ENCODE measurements at places on chromosomes 4 and X. TPM values are rescaled to one million over a fixed set of nuclear protein-coding genes. Genes with fewer than 3 reads are reported as not detected.
A peak's percentile ranks its signal among the peaks of the same experiment; 100 is the strongest.

GRCh38 chr4:81635739-81636138, 164.0 kb upstream of the RASGEF1B start:
- no peak for DNase-seq

DNA sequence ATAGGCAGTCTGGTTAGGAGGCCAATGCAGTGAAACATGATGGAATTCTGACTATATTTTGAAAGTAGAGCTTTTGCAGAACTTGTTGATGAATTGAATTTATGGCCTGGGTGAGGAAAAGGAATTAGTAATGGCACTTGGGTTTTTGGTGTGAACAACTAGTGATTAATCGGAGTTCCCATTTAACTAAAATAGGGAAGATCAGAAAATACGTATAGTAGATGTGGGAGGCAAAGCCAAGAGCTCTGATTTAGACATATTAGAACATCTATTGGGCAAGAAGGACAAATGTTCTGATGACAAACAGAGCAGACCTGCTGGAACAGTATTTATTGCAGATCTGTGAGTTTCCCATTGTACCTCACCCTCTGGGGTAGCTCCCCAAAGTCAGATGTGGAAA, 12.3 kb upstream of the NDP start:
- no peak for DNase-seq

GRCh38 chr4:78292856-78293255, 235.7 kb downstream of the FRAS1 start:
- DNase-seq = no peak

- no peak for DNase-seq
Observed at GRCh38 chrX:6053141-6053540, 175.5 kb downstream of the NLGN4X start.

DNA sequence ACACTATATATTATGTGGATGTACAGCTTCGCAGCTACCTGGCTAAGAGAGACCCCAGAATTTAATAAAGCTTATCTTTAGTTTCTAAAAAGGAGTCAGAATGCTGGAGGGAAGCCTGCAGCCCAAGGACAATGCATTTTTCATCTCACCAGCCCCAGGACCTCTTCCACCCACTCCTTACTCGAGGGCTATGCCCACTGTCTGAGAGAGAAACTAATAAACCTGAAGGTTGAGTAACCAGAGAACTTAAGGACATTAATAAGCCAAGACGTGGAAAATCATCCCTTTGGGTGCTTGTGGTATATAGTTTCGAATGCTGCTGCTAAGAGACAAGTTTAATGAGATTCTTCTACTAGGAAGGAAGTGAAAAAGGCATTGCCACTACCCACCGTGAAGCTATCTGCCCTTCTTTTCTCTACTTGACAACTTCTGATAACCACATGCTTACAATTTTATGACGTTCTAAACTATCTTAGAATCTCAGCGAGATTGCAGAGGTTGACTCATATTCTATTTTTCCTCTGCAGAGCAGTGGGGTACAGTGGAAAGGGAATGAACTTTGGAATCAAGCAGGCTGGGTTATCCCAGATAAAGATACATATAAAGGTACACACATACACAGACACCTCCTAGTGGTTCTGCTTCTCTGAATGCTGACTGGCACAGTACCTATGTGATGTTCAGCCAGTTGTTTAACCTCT, 3.3 kb downstream of the RELL1 start:
- no peak for DNase-seq

GRCh38 chr4:101037938-101038413, 309.4 kb downstream of the PPP3CA start:
- peak; percentile 44 for DNase-seq

DNA sequence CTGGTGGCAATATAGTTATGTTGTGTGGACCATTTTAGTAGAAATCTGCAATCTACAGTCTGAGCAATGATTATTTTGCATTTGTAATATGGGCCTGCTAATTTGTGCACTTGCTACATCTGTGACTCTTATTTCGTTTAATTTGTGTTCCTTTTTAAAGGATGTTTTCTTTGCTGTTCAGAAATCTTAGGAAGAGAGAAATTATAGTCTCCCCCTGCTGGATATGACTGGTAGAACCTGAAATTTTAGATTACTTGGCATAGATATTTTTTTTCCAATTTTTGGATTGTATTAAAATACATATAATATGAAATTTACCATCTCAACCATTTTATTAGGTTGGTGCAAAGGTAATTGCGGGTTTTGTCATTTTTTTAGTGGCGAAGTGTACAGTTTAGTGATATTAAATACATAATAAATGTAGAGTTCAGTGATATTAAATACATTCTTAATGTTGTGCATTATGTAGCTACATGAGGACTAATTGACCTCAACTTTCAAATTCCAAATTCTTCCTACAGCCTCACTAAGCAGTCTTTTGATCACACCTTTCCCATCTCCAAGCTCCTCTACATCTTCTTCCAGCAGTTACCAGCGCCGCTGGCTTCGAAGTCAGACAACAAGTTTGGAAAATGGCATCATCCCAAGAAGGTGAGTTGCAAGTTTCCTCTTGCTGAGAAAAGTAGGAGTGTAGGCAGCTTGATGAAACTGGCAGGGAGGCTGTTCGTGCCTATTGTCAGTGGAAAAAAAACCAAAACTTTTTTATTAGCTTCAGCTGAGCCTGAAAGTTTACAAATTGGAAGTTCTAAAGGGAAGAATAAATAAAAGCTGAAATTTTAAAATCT, 82.2 kb downstream of the FNIP2 start:
- no peak for DNase-seq

The MAGEA8 gene
- total RNA-seq = not detected

The TACC3 gene
- total RNA-seq = 194 TPM

The AGTR2 gene
- not detected for total RNA-seq

DNA sequence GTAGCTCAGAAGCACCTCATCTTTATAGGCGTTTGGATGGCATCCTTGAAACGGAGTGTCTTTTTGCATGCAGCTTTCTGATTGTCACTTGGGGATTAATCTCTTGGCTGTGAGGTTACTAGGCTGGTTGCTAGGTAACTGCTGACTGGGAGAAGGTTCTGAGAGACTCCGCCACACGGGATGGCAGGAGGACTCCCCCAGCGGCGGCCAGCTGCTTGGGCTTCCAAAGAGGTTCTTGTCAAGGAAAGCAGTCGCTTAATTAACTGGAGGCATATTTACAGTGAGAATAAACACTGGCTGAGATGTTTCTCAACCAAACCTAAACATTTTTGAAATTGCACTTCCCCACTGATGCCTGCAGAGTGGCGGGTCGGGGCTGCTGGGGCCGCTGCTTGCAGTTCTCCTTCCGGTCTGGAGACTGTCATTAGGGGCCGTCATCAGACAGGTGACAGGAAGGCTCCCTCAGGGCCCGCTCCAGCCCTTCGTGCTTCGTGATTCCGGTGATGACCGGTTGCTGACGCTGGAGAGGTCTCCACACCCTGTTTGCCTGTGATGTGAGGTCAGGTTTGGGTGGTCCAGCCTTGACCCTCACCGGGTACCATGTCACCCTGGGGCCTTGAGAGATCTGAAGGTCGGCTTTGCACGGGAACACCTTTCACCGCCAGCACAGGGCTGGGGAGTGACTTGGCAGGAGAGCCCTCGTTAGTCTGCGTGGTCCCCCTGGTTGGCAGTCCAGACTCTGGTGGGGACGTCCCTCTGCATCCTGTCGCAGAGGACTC, 9.1 kb downstream of the NSG1 start:
- no peak for DNase-seq

DNA sequence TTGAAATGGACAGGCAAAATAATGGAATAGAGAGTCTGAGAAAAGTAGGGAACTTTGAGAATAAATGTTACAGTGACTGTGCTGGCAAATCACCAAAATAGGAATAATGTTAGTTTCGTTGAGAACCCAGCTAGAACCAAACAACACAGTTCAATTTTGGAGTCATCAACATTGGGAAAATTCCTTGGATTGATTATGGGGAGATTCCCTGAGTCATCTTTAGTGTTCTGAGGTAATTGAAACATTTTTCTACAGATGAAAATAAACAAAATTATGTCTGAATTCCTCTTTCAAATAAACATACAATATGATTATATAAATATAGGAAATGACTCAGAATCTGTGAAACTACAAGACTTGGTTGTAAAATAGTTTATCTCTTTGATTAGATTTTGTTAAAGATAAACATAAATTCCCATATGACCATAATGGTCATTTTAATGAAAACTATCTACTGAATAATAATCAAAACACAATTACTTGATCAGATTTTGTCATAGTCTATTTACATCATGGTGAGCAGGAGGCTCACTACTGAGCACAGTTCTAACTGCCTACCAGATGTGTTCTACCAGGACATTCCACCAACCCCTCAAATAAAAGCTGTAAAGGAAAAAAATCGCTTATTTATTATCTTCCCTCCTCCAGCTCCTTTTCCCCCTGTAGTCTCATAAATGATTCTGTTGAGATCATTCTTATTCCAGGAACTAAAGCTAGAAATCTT, 51.4 kb upstream of the GABRA2 start:
- DNase-seq = no peak

- no peak for DNase-seq
Observed at GRCh38 chr4:74948236-74948635, 15.3 kb downstream of the PARM1 start.

The CXorf49 gene
- not detected for total RNA-seq

The HMX1 gene
- total RNA-seq = not detected

- DNase-seq = peak; percentile 8
Observed at GRCh38 chrX:112008724-112009123, 73.9 kb downstream of the TRPC5 start.

DNA sequence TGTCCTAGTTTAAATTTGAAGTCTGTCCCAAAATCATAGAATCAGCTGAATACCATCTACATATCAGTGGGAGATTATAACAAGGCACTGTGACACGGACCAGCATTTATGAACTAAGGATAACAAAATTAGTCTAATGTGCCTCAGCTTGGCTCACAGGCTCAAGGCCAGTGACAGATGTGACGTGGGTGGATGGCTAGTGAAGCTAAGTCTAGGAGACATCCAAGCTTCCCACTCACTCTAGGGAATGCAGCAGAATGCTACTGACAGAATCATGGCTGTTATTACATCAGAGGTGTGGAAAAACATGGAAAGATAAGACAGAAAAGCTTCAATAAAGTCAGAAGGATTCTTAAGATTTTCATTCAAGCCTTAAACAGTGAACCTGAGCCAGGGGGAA, 329.9 kb downstream of the NAF1 start:
- DNase-seq = no peak

DNA sequence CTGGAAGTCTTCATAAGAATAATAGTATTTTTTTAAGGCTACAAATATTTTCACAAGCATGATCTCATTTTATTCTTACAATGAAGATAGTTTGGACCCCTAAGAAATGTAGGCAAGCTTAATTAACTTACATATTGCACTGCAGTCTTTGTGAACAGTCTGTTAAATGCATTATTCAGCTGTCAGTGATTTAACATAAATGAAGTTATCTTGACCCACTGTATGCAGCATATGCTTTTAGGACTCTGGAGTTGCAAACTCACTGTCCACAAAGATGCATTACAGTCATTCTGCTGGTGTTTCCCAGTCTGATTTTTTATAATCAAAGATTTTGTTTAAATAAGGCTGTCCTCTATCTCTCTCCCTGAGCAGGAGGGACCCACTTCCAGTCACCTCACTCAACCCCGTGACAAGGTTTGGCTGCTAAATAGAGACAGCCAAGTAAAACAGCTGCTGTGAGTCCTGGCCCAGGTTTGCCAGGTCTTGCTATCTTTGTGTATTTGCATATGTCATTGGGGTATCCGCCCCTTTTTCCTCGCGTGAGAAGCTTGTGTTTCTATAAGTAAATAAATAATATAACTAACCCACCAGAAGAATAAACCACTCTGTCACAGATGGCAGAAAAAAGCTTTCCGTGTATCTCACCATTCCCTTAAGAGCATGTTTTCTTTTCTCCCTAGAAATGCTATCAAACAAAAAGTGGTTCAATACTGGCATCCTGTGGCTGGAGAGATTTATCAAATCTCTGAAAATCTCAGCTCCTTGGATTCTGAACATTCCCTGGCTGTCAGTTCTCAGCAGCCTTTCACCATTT, 67.0 kb downstream of the SLC7A11 start:
- no peak for DNase-seq

The SPON2 gene
- total RNA-seq = 9.5 TPM

DNA sequence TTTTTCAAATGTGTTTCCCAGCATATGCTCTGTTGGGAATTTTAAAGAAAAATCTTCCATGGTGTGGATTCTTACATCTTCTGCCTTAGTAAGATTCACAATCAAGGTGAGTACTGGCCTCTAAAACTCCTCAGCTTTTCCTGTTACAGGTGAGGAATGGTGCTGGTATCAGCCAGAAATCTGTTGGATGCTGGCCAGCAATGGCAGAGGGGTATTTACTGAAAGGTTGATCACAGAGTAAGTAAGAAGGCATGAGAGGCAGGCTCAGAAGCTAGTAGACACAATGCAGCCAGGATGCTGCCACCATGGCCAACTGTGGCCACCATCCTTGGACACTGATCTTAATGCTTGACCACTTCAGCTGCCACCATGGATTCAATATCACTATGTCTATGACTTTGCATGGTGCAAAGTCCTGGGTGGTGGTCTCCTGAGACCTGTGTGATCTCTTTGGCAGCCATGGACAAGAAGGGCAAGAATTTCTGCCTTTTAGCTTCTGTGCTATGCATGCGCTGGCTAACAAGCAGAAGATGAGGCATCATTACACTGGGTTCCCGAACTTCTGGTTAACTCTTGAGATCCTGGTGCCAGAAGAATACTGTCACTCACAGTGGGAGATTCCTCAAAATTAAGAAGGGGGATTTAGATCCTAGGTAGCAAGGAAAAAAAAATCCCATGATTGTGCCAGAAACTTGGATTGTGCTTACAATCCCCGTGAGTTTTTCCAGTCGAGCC, 60.2 kb downstream of the CHRNA9 start:
- DNase-seq = no peak

The AWAT2 gene
- total RNA-seq = not detected

- DNase-seq = no peak
Observed at GRCh38 chr4:183256343-183256742, 63.7 kb downstream of the CLDN22 start.

Data from activated CD4-positive, alpha-beta memory T cell treated with anti-CD3 and anti-CD28 coated beads for 36 hours (primary cell).